Left ventricle myocardium inferior (tissue), 1 donor: ENCODE measurements at places on chromosomes 6 and 20. TPM values are rescaled to one million over a fixed set of nuclear protein-coding genes. Genes with fewer than 3 reads are reported as not detected.

Gene KIF6
- total RNA-seq: 0.69 TPM

GRCh38 chr6:1765160-1765903 lies 155.6 kb downstream of the FOXC1 start:
- H3K27ac ChIP-seq: no peak overlapping the region
- no peak for DNase-seq
- H3K4me3 ChIP-seq: no peak overlapping the region
- no peaks in the 10 kb centered on the region for H3K27me3 ChIP-seq
- H3K36me3 ChIP-seq: no peaks in the 10 kb centered on the region
- H3K4me1 ChIP-seq: peaks cover 33% of the 10 kb centered on the region

GRCh38 chr6:163701762-163702161 lies 287.2 kb downstream of the QKI start:
- H3K27ac ChIP-seq: peak overlapping the region; percentile 68
- no peak overlapping the region for H3K4me3 ChIP-seq
- peaks cover 19% of the 10 kb centered on the region for H3K4me1 ChIP-seq
- no peak for DNase-seq
- H3K27me3 ChIP-seq: no peaks in the 10 kb centered on the region

Gene HAO1
- total RNA-seq: not detected

Gene RUNX2
- total RNA-seq: 0.38 TPM

- no peak overlapping the region for H3K4me3 ChIP-seq
- no peaks in the 10 kb centered on the region for H3K27me3 ChIP-seq
- no peak for DNase-seq
- no peaks in the 10 kb centered on the region for H3K36me3 ChIP-seq
- H3K27ac ChIP-seq: no peak overlapping the region
Observed at GRCh38 chr6:142940487-142940886, 4.5 kb downstream of the HIVEP2 start.

DNA sequence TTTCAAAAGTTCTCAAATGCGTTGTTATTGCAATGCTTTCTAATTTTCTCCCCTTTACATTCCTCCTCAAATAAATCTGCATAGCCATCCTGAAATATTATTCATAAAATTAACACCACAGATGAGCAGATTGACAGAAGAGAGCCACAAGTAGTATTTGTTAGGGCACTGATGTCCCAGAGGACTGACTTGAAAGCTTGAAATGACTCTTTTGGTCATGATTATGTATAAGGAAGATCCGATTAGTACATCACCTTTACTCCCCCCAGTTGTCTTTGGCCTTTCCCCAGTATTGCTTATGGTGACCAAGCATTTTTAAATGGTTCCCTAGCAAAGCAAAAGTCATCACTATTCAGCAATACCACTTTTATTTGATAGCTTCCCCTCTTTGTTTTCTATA lies 187.6 kb downstream of the ADAT2 start:
- no peak overlapping the region for H3K27ac ChIP-seq
- peaks cover 3% of the 10 kb centered on the region for H3K4me1 ChIP-seq
- H3K27me3 ChIP-seq: no peaks in the 10 kb centered on the region
- no peak for DNase-seq
- no peaks in the 10 kb centered on the region for H3K36me3 ChIP-seq

- H3K27me3 ChIP-seq: no peaks in the 10 kb centered on the region
- H3K27ac ChIP-seq: no peak overlapping the region
- no peak for DNase-seq
Observed at GRCh38 chr20:47743671-47744070, 41.6 kb downstream of the SULF2 start.

DNA sequence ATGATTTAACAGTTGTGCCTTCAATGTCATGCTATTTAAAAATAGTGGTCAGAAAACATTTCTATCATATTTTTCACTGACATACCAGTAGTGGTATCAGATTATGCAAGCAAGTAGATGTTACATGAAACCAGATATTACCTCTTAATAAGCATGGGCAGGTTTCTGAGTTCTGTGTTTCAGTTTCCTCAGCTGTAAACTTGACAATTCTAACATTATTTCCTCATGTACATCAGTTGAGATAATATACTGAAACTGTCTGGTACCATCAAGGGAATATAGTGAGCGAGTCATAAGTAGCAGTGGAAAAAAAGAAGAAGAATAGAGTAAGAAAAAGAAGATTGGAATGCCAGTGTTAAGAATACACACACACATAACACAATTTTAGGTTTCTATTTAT lies 477.9 kb upstream of the MANEA start:
- H3K36me3 ChIP-seq: no peaks in the 10 kb centered on the region
- H3K4me3 ChIP-seq: no peak overlapping the region
- H3K27me3 ChIP-seq: no peaks in the 10 kb centered on the region
- H3K4me1 ChIP-seq: no peaks in the 10 kb centered on the region
- no peak for DNase-seq

Gene BEND6
- 0.38 TPM for total RNA-seq

DNA sequence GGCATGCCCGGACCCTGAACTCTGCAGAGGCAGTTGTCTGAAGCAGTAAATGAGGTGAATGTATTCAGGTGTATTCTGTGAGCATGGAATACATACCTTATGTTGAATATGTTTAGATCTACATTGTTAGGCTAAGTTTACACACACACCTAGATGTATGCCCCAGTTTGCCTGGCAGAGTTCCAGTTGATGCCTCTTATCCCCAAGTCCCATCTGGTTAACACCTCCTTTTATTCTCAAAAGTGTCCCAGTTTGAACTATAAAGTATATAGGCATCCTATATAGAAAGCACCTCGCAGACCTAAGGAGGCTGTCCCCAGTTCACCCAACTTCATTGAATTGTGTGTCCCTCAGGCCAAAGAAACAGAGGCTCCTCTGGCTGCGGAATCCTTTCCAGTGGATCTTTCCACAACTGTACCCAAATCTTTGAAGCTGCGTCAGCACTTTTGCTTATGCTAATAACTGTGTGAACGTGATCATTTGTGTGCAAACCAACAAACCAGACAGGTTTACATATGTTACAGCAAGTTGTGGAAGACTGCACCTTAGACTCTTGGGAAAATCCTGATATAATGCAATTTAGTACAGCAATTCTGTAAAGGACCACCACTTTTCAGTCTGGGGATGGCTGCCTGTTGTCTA lies 4.8 kb upstream of the DHX35 start:
- H3K36me3 ChIP-seq: no peaks in the 10 kb centered on the region
- no peak for DNase-seq
- H3K27ac ChIP-seq: no peak overlapping the region
- no peak overlapping the region for H3K4me3 ChIP-seq

GRCh38 chr6:42745083-42745639 lies 742 bp downstream of the TBCC start:
- H3K27ac ChIP-seq: peak overlapping the region; percentile 93
- no peak for DNase-seq
- peaks cover 47% of the 10 kb centered on the region for H3K4me1 ChIP-seq
- H3K4me3 ChIP-seq: peak overlapping the region; percentile 97
- no peaks in the 10 kb centered on the region for H3K36me3 ChIP-seq

- no peaks in the 10 kb centered on the region for H3K36me3 ChIP-seq
- DNase-seq: no peak
- no peak overlapping the region for H3K4me3 ChIP-seq
- H3K27me3 ChIP-seq: no peaks in the 10 kb centered on the region
- peaks cover 47% of the 10 kb centered on the region for H3K4me1 ChIP-seq
Observed at GRCh38 chr6:5763407-5763806, 243.3 kb downstream of the NRN1 start.

GRCh38 chr20:48708630-48709029 lies 119.2 kb downstream of the PREX1 start:
- no peak for DNase-seq
- H3K36me3 ChIP-seq: no peaks in the 10 kb centered on the region
- no peaks in the 10 kb centered on the region for H3K27me3 ChIP-seq
- H3K4me3 ChIP-seq: no peak overlapping the region
- H3K4me1 ChIP-seq: peaks cover 29% of the 10 kb centered on the region
- H3K27ac ChIP-seq: no peak overlapping the region

- no peak overlapping the region for H3K27ac ChIP-seq
- H3K4me1 ChIP-seq: peaks cover 3% of the 10 kb centered on the region
- H3K4me3 ChIP-seq: no peak overlapping the region
- peaks cover 16% of the 10 kb centered on the region for H3K27me3 ChIP-seq
- no peak for DNase-seq
- H3K36me3 ChIP-seq: no peaks in the 10 kb centered on the region
Observed at GRCh38 chr6:169894377-169894960, 143.0 kb downstream of the ERMARD start.

GRCh38 chr6:15326067-15326614 lies 80.3 kb downstream of the JARID2 start:
- H3K4me3 ChIP-seq: no peak overlapping the region
- H3K36me3 ChIP-seq: no peaks in the 10 kb centered on the region
- peaks cover 72% of the 10 kb centered on the region for H3K4me1 ChIP-seq
- DNase-seq: no peak
- H3K27me3 ChIP-seq: no peaks in the 10 kb centered on the region

GRCh38 chr6:49790341-49790740 lies 3.3 kb upstream of the PGK2 start:
- no peaks in the 10 kb centered on the region for H3K27me3 ChIP-seq
- DNase-seq: no peak
- no peak overlapping the region for H3K4me3 ChIP-seq

DNA sequence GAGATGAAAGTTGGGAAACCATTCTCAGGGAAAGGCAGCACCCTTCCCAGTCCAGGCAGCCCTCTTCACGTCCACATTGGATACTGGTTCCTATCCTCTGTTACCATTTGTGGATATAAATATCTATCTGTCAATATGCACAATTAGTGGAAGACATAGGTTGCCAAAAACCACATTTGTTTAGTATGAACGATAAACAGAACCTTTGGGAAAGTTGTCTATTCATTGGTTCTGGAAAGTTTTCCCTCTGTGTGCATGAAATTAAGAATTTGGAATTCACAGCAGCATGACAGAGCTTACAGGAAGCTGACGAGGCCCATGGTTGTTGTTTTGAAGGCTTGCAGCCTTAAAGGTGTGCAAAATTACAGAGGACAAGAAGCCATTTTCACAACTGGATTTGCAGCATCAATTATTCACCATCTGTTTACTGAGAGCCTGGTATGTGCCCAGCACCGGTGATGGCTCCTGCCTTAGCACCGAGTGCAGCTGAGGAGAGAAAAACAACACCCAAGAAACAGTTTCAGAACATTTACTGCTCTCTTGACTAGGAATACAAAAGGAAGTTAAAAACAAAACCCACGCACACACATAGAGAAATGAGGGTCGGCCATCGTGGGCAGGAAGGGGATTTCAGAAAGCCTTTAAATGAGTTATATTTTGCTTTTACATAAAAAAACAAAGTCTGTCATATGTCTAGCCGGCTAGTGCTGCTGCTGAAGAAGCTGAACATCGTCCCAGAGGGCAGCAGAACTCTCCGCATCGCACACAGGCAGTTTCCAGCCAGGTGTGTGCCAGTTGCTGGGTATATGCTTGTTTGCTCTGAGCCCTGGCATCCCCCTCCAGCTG lies 319.6 kb downstream of the FARS2 start:
- no peak for DNase-seq
- no peak overlapping the region for H3K4me3 ChIP-seq
- no peaks in the 10 kb centered on the region for H3K4me1 ChIP-seq

GRCh38 chr6:22631091-22631490 lies 61.7 kb downstream of the HDGFL1 start:
- no peak overlapping the region for H3K4me3 ChIP-seq
- H3K36me3 ChIP-seq: no peaks in the 10 kb centered on the region
- DNase-seq: peak; percentile 27
- no peaks in the 10 kb centered on the region for H3K27me3 ChIP-seq
- no peak overlapping the region for H3K27ac ChIP-seq

Gene CEP250
- total RNA-seq: 15.3 TPM

Gene TRMT11
- total RNA-seq: 9.2 TPM

Gene FLOT1
- 223 TPM for total RNA-seq

DNA sequence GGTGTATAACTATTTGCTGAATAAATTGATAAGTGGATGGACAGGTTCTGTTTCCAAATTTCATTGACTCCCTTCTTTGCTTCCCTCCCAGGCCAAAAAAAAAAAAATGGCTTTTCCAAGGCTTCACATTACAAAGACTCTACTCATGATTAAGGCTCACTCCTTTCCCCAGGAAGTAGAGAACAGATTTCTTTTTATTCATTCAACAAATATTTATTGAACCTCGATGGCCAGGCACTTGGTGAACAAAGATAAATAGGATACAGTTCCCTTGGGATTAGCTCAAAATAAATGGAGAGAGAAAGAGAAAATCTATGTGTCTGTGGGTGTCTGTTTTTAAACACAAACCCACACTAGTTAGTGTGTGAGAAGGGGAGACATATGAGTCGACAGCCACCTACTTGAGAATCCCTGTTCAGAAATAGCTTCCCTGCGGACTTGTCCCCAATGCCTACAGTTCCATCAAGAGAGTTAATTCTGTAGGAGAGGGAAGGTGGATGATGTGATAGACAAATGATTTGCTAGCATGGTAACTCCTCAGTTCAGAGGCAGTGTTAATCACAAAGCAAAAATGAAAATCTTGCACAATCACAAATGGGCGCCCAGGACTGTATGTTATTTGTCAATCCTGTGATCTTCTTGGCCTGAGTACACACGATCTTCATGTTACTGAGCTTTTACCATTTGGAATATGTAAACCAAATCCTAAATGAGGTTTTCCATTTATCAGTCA lies 20.3 kb downstream of the TRAF3IP2 start:
- no peak for DNase-seq
- no peaks in the 10 kb centered on the region for H3K27me3 ChIP-seq
- H3K27ac ChIP-seq: peak overlapping the region; percentile 67
- no peak overlapping the region for H3K4me3 ChIP-seq

DNA sequence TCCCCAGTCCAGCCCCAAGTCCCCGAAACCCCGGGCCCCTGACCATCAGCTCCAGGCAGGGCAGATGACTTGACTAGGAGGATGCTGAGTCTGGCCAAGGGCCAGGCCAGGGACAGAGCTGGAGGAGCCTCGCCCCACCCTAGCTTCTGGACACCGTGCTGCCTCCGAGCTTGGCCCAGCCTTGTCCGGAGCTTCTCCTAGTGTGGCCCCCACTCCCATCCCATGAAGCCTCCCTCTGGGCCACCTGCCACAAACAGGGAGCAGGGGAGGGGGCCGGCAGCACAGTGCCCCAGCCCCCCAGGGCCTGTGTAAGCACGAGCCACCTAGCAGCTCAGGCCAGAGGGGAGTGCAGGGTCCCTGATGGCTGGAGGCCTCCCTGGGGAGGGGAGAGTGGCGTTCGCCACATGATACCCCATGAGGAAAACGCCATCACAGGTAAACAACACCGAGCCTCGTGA lies 5.3 kb downstream of the EEF1A2 start:
- H3K4me1 ChIP-seq: peaks cover 52% of the 10 kb centered on the region
- H3K36me3 ChIP-seq: peaks cover 56% of the 10 kb centered on the region
- no peak overlapping the region for H3K27ac ChIP-seq
- H3K27me3 ChIP-seq: peaks cover 66% of the 10 kb centered on the region
- no peak for DNase-seq
